ENCODE measurements at places on chromosomes 1 and 21.

- DNase-seq, result no peak
Observed at GRCh38 chr1:225449774-225450173, 21.9 kb upstream of the LBR start.

DNA sequence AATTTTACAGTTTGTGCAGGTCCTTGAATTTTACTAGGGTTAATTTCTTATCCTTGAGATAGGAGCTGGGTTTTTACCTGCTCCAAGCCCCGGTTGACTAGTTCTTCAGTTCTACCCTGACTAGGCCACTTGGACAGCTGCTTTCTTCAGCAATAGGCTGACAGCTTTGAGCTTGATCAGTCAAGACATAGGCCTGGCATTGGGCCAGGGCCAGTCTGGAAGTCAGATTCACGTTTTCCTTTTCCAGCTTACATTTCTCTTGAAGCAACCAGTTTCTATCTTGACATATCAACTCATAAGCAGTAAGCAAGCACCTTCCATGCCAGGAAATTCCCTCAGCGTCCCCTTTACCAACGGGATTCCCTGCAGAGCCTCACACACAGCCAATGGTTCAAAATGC, 63.7 kb upstream of the AJAP1 start:
- no peak for DNase-seq

DNA sequence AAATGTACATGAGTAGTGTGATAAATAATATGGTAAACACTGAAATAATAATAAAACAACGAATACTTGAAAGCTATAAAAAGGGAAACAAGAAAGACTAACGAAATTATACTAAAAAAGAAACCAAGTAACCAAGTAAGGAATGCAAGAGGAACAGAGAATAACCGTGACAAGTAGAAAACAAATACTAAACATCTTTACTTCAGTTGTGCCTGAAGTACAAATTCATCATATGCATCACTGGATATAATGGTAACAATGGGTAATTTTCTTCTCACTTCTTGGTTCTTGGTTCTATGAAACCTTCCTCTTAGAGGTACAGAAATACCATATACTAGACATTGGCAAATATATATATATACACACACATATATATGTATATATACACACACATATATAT, 1093.6 kb upstream of the B3GALT2 start:
- DNase-seq, result no peak

DNA sequence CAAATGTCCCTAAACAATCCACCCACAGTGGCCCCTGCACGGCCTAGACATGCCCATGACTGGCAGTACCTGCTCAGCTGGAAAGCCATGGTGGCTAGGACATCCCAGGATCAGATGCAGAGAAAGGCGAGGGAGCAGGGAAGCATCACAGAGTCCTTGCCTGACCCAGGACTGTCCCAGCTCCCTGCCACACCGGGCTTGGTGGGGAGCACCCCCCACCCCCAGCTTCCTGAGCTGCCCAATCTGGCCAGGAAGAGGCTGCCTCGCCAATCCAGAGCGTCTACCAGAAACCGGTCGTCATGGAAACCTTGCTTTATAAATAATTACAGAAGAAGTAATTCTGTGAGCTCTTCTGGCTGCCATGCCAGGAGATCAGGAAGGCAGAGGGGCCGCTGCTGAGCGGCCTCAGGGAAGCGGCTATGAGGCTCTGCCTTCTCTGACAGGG, 34.8 kb downstream of the ACOT7 start:
- DNase-seq, result peak; percentile 59

GRCh38 chr1:33048426-33048825, 11.7 kb upstream of the AK2 start:
- DNase-seq, result no peak

DNA sequence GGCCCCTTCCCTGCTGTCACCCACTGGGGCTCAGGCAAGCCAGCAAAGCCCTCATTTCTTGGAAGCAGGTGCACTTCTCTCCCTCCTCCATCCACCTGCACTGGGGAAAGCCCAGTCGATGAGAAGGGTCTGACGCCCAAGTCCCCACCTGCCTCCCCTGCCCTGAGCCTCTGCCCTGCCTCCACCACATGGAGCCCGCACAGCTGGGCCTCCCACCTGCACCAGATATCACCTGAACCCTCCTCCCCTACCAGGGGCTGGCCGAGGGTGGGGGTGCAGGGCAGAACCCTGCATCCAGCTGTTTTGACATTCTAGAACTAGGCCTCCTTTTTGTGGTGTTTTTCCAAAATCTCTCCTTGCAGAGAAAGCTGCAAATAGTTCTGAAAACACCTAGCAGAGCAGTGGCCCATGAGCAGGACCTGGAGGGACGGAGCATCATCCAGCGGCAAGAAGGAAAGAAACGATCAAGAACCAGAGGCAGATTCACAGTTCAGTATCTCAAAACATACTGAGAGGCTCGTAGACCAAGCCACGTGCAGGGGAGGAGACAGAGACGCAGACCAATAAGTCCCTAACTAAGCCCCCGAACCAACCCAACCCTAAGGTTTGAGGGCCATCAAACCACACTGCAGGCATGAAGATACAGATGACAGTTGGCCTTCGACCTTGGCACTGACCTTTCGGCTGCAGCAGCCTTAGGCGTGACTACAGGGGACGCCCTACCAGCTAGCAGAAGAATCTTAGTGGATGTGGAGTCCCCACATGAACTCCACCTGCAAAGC, 16.7 kb downstream of the CHD5 start:
- no peak for DNase-seq

DNA sequence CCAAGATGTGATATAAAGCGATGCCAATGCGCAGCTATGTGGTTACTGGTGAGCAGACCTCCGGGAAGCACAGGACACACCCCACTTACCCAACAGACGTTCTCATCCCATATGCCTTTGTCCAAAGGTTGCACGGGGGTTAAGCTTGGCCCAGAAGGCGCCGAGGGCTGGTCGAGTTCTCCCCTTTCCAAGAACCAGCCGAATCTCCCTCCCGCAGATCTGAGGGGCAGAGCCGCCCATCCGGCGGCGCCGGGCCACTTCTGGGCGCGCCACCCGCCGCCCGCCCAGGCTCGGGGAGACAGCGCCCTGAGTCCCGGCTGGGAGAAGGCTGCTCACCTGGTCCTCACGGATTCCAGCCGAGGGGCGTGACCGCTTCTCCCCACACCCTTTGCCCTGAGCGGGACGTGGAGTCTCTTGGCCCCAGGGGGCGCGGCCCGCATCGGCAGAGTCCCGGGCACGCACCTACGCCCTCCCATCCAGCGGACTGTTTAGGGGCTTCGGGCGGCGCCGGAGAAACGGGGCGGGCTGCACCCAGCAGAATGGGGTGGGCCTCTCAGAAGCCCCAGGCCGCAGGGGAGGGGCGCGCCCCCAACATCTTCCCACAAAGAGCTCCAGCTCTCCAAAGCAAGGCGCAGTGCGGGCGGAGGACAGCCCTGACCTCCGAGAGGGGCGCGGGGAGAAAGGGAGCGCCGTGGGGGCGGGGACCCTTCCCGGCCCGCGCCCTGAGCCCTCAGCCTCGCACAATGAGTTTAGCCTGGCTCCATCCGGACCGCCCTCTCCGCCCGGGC, 615 bp downstream of the GPR161 start:
- no peak for DNase-seq

DNA sequence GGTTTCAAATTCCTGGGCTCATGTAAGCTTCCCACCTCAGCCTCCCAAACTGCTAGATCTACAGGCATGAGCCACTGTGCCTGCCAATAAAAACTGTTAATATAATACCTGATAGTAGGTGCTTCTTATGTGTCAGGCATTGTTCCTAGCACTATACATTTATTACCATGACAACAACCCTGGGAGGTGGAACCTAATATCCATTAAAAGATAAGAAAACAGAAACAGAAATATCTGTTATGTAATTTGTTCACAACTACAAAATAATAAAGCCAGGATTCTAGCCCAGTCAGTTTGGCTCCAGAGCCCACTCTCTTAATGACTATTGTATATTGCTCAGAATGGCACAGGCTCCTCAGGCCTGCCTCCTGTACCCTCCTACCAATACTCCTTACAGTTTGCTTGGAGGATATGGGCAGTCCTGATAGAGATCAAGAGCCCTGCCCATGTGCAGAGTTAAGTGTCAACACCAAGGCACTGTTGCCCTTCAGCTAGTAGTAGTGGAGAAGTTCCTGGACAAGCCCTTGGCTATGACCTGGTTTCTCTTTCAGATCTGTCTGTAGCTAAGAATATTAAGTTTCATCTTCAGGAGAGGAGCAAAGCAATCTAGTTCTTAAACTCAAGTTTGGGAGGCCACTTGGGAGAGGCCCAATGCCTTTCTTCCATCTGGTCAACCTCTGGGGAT, 22.4 kb downstream of the RPL5 start:
- DNase-seq, result no peak

GRCh38 chr1:52917156-52917555, 4.4 kb downstream of the ECHDC2 start:
- no peak for DNase-seq

DNA sequence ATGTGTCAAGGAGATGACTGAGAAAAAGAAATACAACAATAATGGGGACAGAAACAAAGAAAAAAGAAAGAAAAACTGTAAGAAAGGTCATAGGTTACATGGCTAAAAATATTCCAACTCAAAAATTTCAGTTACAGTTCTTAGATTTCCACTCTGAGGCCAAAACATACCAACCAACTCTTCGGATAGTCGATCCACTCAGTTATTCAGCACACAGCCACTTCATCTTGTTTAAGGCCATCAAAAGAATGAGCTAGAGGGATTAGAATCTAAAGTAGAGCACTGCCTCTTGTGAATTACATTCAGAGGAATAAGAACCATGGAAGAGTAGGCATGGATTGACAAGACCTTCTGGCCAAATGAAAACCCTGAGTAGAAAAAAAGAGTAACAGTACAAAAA, 277.0 kb downstream of the MRPL39 start:
- no peak for DNase-seq

DNA sequence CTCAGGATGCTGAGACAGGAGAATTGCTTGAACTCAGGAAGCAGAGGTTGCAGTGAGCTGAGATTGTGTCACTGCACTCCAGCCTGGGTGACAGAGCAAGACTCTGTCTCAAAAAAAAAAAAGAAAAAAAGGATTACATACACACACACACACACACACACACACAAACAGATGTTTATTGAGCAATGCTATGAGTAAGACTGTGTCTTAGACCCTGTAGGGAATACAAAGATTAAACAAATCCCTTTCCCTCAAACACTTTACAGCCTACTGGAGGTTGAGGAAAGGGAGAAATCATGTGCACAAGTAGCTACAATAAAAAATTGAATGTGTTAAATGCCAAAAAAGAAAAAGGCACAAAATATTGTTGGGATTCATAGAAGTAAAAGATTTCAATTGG, 58.1 kb downstream of the RPAP2 start:
- DNase-seq, result no peak

GRCh38 chr1:169456029-169456428, 28.8 kb upstream of the CCDC181 start:
- DNase-seq, result no peak

DNA sequence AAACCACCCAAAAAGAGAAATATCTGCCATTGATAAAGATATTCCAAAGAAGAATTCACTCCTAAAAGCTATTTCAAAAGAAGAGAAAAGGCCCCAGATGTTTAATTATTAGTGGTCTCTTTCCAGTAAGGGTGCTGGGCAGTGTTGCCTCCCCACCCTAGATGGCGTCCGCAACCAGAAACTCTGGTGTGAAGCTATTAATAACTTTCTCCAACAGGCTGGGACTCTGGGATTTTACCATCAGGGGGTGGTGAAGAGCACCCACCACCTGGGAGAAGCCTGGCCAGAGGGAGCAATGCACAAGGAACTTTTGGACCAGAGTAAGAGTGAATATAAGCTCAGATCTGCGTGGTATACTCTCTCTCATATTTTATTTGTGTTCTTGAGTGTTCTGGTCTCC, 115.4 kb upstream of the TIAM1 start:
- DNase-seq, result no peak

GRCh38 chr1:46039571-46040052, 92.8 kb downstream of the PIK3R3 start:
- DNase-seq, result no peak

DNA sequence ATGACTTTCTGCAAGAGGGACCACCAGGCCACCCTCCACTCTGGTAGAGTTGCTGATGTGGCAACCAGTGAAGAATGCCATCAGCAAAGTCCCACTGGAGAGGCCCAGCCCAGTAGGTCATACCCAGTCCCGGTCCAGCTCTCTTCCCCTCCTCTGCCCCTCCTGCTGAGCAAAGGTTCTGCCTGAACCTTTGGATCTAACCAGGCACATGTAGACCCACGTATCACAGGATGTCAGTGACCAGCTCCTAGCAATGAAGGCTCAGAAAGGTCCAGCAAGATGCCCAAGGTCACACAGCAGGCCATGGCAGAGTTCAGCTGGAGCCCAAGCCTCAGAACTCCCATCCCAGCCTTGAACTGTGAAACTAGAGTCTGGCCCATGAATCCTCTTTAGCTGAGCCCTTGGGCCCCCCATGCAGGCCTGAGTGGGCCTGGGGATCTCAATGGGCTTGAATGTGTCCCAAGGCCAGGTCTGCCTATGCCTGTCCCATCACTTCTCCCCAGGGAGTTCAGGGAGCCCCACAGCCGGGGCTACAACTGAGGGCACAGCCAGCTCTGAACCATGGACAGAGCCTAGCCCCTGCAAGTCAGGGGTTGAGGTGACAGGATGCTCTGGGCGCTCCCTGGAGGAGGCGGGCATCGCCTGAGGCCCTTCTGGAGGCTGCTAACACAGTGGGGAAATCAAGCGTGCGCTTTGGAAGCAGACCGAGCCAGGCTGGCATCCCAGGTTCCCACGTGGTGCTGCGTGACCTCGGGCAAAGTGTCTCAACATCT, 21.4 kb upstream of the PADI1 start:
- DNase-seq, result no peak

DNA sequence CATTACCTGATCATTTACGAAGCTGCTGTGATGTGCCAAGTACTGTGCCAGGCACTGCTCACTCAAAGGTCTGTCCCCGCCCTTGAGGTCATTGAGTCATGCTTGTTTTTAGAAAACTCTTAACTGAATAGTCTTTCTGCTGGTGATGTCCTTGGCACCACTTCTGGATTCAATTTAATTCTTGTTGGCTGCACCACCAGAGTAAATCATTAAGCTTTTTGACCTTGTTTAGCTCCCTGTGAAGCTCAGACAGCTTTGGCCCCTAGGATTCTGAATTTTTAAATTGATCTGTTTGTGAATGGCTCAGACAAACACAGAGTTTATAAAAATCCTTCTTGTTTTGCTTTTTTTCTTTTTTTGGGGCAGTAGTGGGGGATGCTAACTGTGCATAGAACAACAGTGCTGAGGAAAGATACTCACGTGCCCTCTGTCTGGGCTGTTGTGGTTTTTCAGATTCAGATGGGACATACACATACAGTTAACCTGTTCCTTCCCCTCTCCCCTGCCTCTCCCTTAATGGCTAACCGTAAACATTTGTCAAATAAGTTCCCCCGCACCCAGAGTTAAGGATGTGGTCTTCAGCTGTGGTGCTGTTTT, 67.6 kb downstream of the MTR start:
- no peak for DNase-seq

GRCh38 chr21:18349468-18349867, 54.1 kb downstream of the TMPRSS15 start:
- DNase-seq, result no peak

Data from T-helper 1 cell (primary cell).